ENCODE measurements at places on chromosomes 3 and 15. TPM values are rescaled to one million over a fixed set of nuclear protein-coding genes. Genes with fewer than 3 reads are reported as not detected.

SLCO2A1 gene
- 234 TPM for total RNA-seq

DNA sequence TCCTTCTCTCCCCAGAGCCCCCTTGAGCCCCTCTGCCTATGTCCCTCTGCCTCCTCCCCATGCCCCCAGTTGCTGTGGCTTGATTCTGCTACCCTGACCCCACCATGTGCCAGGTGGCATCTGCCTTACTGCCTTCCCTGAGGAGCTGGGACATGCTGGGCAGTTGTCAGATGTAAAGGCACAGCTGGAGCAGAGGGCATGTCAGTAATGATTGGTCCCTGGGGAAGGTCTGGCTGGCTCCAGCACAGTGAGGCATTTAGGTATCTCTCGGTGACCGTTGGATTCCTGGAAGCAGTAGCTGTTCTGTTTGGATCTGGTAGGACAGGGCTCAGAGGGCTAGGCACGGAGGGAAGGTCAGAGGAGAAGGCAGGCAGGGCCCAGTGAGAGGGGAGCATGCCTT is 3.5 kb upstream of the PPCDC start:
- H3K4me1 ChIP-seq = peaks cover 11% of the 10 kb centered on the region
- no peaks in the 10 kb centered on the region for H3K36me3 ChIP-seq
- DNase-seq = no peak
- H3K4me3 ChIP-seq = no peak overlapping the region
- H3K27me3 ChIP-seq = no peaks in the 10 kb centered on the region
- H3K27ac ChIP-seq = no peak overlapping the region

DNA sequence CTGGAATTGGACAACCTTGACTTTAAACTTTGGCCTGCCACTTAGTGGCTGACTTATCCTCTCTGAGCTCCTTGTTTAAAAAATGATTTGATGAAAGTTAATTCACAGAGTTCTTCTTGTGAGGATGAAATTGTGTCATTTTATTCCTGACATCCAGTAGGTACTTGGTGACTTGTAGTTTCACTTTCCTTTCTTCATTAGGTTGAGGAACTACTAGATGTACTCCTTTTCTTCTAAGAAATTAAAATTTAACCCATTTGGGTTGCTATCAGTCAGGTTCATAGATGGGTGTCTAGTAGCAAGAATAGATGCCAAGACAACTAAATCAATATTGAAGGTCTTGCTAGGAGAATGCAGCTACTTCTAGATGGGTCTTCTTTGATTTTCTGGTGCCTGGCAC is 5.2 kb downstream of the NR1D2 start:
- H3K27me3 ChIP-seq = no peaks in the 10 kb centered on the region
- no peak for DNase-seq
- no peak overlapping the region for H3K27ac ChIP-seq
- H3K4me1 ChIP-seq = peaks cover 67% of the 10 kb centered on the region

DNA sequence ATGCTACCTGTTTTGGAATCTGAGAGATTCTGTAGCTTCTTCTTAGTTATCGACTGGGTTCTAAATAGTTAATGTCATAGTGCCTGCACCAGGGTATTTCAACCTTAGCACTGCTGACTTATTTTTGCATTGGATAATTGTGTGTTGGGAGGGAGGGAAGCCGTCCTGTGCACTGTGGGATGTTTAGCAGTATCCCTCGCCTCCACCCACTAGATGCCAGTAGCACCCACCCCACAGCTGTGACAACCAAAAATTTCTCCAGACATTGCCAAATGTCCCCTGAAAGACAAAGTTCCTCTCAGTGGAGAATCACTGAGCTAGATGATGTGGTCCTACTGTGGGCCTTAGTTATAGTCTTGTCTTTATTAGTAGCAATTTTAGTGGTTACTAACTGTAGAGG is 88.3 kb downstream of the TGFBR2 start:
- peaks cover 35% of the 10 kb centered on the region for H3K4me1 ChIP-seq
- no peak for DNase-seq
- no peaks in the 10 kb centered on the region for H3K27me3 ChIP-seq
- peaks cover 83% of the 10 kb centered on the region for H3K36me3 ChIP-seq
- H3K27ac ChIP-seq = no peak overlapping the region

- H3K4me3 ChIP-seq = no peak overlapping the region
- H3K27ac ChIP-seq = no peak overlapping the region
- peaks cover 12% of the 10 kb centered on the region for H3K4me1 ChIP-seq
- H3K36me3 ChIP-seq = no peaks in the 10 kb centered on the region
Observed at GRCh38 chr3:133467780-133468179, 67.9 kb downstream of the BFSP2 start.

DNA sequence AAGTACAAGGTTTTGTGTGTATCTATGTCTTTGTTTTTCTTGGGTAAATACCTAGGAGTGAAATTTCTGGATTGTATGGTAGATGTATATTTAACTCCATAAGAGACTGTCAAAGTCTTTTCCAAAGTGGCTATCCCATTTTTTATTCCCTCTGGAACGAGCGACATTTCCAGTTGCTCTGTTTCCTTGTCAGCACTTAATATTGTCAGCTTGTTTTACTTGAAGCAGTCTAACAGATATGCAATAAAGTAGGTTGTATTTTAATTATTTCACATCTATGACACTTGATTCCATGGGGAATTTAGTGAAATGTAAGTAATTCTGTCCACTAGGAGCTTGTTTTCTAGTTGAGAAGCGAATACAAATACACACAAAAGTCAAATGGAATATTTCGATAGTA is 18.5 kb upstream of the BNIP2 start:
- DNase-seq = no peak
- H3K27ac ChIP-seq = no peak overlapping the region

GRCh38 chr3:170740285-170740684 is 129.7 kb downstream of the RPL22L1 start:
- H3K27me3 ChIP-seq = no peaks in the 10 kb centered on the region
- H3K4me3 ChIP-seq = no peak overlapping the region

NRG4 gene
- total RNA-seq = 1.2 TPM

GRCh38 chr15:88535100-88535499 is 11.4 kb downstream of the DET1 start:
- H3K27ac ChIP-seq = no peak overlapping the region
- H3K36me3 ChIP-seq = peaks cover 13% of the 10 kb centered on the region
- no peak overlapping the region for H3K4me3 ChIP-seq
- no peaks in the 10 kb centered on the region for H3K4me1 ChIP-seq
- no peaks in the 10 kb centered on the region for H3K27me3 ChIP-seq

IGDCC3 gene
- total RNA-seq = not detected

DNA sequence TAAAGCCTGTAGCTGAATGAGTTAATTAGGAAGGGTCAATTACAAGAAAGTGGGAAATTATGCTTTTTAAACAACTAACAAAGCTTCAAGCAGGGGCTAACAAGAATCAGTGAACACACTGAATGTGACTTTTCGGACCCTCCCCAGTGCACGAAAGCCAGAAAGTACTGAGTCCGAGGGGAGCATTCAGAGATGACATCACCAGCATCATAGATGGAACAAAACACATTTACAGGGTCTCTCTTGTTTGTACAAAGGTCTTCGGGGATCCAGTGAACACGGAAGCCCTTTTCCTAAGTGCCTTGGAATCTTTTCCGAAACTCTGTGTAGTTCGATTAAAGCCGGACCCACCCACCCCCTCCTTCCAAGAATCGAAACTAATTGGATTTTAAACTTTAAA is 829 bp downstream of the DCP1A start:
- DNase-seq = no peak
- H3K36me3 ChIP-seq = peaks cover 28% of the 10 kb centered on the region
- H3K27me3 ChIP-seq = no peaks in the 10 kb centered on the region

- H3K4me3 ChIP-seq = no peak overlapping the region
- no peak overlapping the region for H3K27ac ChIP-seq
- no peak for DNase-seq
- no peaks in the 10 kb centered on the region for H3K27me3 ChIP-seq
- no peaks in the 10 kb centered on the region for H3K36me3 ChIP-seq
Observed at GRCh38 chr3:182789371-182789770, 3.9 kb upstream of the ATP11B start.

DNA sequence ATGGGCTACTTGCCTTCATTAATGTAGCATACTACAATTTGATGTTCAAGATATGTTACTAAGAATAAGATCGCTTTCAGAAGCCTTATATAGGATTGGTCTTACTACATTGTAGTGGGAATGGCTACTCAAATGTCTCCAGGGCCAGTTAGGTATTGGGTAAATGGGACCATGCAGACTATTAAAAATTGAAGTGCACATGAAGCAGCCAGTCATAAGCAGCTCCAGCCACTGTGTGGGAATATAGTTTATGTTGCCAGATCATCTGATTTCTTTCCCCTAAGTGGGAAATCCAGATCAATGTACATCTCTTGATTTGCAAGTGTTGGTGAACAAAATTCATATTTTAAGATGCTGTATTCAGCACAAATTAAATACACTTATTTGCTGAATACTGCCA is 5.1 kb downstream of the CTNNB1 start:
- no peak overlapping the region for H3K27ac ChIP-seq
- peaks cover 76% of the 10 kb centered on the region for H3K4me1 ChIP-seq
- no peak for DNase-seq
- H3K4me3 ChIP-seq = no peak overlapping the region
- no peaks in the 10 kb centered on the region for H3K36me3 ChIP-seq
- H3K27me3 ChIP-seq = no peaks in the 10 kb centered on the region

DNA sequence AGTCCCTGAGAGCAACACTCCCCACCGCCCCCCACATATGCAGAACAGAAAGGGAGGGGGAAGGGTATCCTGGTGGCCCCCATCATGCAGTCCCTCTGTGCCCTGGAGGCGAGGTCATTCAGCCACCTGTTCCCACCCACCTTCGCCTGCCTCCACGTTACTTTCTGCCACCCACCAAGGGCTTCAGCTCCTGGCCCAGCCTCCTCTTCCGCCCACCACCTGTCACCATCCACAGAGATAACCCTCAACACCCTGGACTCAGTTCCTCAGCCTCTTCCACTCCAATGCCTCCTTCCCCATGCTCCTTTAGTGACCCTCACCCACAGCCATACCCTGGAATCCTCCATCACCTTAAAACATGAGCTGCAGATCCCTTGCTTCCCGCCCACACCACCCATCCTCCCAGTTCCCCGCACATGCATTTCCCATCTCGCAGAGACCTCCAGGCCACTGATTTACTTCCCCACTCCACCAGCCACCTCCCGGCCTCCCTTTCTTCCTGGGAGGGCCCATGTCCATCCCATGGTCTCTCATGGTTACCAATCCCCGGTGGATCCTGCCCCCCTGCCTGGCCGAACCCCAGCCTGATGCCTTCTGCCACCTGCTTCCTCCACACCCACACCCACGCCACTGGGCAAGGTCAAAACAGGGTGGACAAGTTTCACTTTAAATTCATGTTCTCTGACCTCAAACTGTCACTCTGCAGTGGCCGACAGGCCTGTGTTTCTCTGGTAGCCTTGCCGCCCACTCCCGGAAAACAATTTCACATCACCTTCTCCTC is 18.2 kb downstream of the HOMER2 start:
- H3K36me3 ChIP-seq = no peaks in the 10 kb centered on the region
- peak; percentile 53 for DNase-seq
- no peaks in the 10 kb centered on the region for H3K4me1 ChIP-seq
- no peaks in the 10 kb centered on the region for H3K27me3 ChIP-seq
- H3K27ac ChIP-seq = no peak overlapping the region
- no peak overlapping the region for H3K4me3 ChIP-seq

MRPS11 gene
- total RNA-seq = 33.7 TPM

GRCh38 chr15:59701880-59702279 is 12.8 kb upstream of the BNIP2 start:
- peaks cover 9% of the 10 kb centered on the region for H3K27me3 ChIP-seq
- no peaks in the 10 kb centered on the region for H3K4me1 ChIP-seq
- no peaks in the 10 kb centered on the region for H3K36me3 ChIP-seq
- no peak overlapping the region for H3K4me3 ChIP-seq
- H3K27ac ChIP-seq = no peak overlapping the region

GRCh38 chr3:193853511-193854219 is 260.7 kb downstream of the OPA1 start:
- H3K27ac ChIP-seq = peak overlapping the region; percentile 9
- peaks cover 33% of the 10 kb centered on the region for H3K4me1 ChIP-seq

GRCh38 chr15:74798388-74799254 is 14.0 kb upstream of the LMAN1L start:
- no peak for DNase-seq
- peaks cover 51% of the 10 kb centered on the region for H3K36me3 ChIP-seq
- no peak overlapping the region for H3K27ac ChIP-seq
- no peaks in the 10 kb centered on the region for H3K27me3 ChIP-seq

GRCh38 chr3:120077731-120078130 is 16.5 kb downstream of the GSK3B start:
- no peaks in the 10 kb centered on the region for H3K27me3 ChIP-seq
- H3K27ac ChIP-seq = no peak overlapping the region
- no peaks in the 10 kb centered on the region for H3K36me3 ChIP-seq
- H3K4me1 ChIP-seq = peaks cover 6% of the 10 kb centered on the region
- H3K4me3 ChIP-seq = no peak overlapping the region

DNA sequence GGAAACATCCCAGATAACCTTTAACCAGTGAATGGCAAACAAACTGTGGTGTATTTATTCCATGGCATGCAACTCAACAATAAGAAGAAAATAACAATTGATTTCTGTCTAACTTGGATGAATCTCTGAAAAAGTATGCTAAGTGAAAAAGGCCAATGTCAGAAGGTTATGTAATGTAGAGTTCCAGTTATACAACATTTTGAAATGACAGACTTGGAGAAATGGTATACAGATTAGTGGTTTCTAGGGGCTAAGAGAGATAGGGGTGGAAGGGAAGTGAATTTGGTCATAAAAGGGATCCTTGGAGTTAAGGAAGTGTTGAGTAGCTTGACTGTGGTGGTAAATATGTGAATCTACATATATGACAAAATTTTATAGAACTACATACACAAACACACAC is 269.4 kb upstream of the SUCLG2 start:
- no peak for DNase-seq
- no peak overlapping the region for H3K27ac ChIP-seq
- H3K36me3 ChIP-seq = no peaks in the 10 kb centered on the region
- no peaks in the 10 kb centered on the region for H3K4me1 ChIP-seq
- H3K4me3 ChIP-seq = no peak overlapping the region

GRCh38 chr3:41662288-41662687 is 299.6 kb downstream of the ULK4 start:
- H3K27me3 ChIP-seq = no peaks in the 10 kb centered on the region
- no peaks in the 10 kb centered on the region for H3K4me1 ChIP-seq
- H3K4me3 ChIP-seq = no peak overlapping the region
- DNase-seq = no peak

ALDH1A3 gene
- total RNA-seq = 9.9 TPM

DNA sequence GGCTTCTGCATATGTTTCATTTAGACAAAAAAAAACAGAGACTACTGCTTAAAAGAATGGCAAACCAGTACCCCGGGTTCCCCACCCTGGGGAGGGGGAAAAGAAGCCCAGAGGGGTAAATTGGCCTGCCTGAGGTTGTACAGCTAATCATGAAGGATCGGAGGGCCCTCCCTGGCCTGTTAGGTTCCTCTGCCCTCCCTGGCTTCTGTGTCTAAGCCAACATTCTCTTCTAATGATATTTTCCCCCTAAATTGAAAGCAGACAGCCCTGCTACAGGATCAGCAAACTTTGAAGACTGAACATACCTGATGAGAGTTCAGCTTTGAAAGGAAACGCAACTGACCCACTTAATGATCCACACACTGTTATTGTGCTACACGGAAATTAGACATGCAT is 2.5 kb downstream of the ARHGAP31 start:
- H3K27ac ChIP-seq = peak overlapping the region; percentile 86
- H3K27me3 ChIP-seq = no peaks in the 10 kb centered on the region
- H3K4me3 ChIP-seq = peak overlapping the region; percentile 85
- no peak for DNase-seq
- no peaks in the 10 kb centered on the region for H3K36me3 ChIP-seq

GRCh38 chr3:40901298-40901697 is 298.0 kb upstream of the CTNNB1 start:
- no peaks in the 10 kb centered on the region for H3K4me1 ChIP-seq
- H3K27me3 ChIP-seq = no peaks in the 10 kb centered on the region
- no peak overlapping the region for H3K4me3 ChIP-seq
- H3K27ac ChIP-seq = no peak overlapping the region

ROBO1 gene
- 27.1 TPM for total RNA-seq

- no peak overlapping the region for H3K4me3 ChIP-seq
- no peak overlapping the region for H3K27ac ChIP-seq
- H3K4me1 ChIP-seq = no peaks in the 10 kb centered on the region
- H3K36me3 ChIP-seq = no peaks in the 10 kb centered on the region
- DNase-seq = no peak
Observed at GRCh38 chr3:35383216-35383615, 256.1 kb upstream of the ARPP21 start.
